ENCODE measurements at places on chromosomes 1 and 21.

DNA sequence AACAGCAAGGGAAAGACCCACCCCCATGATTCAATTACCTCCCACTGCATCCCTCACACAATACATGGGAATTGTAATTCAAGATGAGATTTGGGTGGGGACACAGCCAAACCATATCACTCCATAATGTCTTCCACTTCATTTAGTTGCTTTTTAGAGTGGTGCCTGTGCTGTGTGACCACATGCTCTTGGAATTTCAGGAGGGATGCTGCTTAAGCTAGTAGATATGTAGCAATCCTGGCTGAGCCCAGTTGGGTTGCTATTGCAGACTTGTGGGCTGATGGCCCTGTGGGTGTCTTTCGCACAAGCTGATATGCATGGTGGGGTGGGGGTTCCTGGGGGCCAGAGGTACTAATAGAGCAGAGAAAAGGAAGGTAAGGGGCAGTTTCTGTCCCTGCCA is 160.4 kb upstream of the SYT6 start:
- no peak for DNase-seq

DNA sequence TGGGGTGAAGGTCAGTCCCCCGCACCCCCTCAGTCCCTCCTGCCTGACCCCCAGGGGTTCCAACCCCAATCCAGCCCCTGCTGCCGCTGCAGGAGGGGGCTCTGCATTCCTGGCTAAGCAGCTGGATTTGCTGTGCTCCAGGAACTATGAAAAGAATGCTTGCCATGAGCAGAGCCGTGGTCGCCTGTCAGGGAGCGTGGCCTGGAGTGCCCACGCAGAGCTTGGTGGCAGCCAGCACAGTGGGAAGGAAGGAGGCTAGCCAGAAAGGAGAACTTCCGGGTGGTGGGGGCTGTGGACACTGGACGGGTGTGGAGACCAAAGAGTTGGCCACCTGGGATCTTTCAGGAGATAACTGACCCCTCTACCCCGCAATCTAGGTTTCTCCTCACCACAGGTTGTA is 5.6 kb downstream of the COL8A2 start:
- DNase-seq: no peak

DNA sequence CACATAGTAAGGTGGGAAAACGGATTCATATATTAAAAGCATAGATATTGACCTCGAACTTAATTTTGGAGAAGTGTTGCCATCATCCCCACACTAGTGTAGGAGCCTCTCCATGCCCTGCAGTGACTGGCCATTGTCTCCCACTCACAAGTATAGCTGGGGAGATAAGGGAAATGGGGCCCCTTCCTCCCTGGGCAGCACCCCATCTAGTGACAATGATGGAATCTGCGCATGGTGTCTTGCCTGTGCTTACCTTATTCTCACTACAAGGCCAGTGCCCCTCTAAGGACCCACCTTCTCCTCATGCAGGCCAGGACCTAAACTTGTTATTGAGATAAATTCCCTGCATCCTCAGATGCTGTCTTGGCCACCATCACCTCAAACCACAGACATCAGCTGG is 374.9 kb downstream of the NTNG1 start:
- no peak for DNase-seq

DNA sequence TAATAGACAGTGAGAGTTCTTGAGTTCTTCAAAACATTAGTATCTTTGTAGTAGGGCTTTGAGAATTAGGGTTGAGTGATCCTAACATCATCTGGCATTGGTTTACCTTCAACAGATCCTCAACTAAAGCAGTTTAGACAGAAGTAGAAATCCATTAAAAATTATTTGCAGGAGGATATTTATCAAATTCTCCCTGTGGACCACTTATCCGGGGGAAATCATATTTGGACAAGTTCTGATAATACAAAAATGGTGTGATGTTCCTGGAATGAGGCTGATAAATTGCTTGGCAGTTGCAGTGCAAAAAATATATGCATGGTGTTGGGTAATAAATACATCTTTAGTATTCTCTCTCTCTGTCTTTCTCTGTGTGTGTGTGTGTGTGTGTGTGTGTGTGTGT is 115.1 kb upstream of the CHODL start:
- no peak for DNase-seq

- DNase-seq: no peak
These were observed 72.4 kb downstream of the CLCA4 start for GRCh38 chr1:86619313-86619712.

GRCh38 chr1:248625971-248626370 is 8.9 kb downstream of the OR2T11 start:
- no peak for DNase-seq

DNA sequence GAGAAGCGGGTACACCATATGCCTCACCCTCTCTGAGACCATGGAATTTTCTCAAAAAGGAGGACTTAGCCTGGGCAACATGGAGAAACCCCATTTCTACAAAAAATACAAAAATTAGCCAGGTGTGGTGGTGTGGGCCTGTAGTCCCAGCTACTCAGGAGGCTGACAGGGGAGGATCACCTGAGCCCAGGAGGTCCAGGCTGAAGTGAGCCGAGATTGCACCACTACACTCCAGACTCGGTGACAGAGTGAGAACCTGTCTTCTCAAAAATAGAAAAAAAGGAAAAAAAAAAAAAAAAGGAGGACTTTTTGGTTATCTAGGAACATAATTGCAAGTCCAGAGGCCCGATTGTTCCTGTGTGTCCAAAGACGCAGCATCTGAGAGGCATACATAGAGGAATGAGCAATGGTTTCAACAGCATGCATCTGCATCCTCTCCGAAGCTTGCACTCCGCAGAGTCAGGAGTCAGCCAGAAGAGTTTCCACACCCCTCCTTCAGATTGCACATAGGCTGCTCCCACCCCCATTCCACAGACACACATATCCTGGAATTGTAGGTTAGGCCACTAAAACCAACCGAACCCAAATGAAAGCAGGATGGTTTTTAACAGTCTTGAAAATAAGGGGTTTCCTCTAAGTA is 2.5 kb upstream of the TBX15 start:
- DNase-seq: no peak

DNA sequence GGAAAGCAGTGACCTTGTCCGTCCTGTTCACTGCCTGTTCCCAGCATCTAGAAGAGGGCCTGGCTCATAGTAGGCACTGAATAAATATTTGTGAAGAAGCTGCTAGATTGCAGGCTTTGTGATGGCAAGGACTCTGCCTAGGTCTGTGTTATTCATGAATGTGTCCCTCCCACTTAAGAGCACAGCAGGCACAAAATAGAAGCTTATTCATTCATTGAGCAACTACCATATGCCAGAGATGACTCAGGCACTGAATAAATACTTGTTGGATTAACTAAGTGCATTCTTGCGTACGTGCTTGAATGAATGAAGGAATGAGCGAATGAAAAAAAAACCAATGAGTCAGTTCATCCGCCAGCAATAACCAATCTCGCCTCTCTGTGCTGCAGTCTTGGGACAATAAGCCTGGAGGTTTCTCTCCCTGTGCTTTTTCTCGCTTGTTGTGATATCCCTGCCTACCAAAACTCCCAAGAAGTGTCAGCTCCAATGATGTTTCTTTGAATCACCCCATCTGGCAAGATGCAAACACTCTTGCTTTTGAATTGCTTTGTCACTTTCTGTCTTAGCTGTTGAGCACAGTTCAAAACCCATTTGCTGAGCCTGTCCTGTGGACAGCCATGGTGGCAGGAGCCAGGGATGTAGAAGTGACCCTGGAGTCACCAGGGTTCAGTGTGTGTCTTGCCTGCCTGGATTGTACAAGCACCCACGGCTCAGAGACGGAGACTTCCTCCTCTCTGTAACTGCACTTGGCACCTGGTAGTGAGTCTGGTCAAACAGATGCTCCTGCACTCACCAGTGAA is 143.9 kb downstream of the KAZN start:
- DNase-seq: no peak

- no peak for DNase-seq
These were observed 380.4 kb downstream of the NPHP4 start for GRCh38 chr1:5611851-5612250.

- DNase-seq: no peak
These were observed 5.3 kb downstream of the CLCA2 start for GRCh38 chr1:86429122-86429725.

GRCh38 chr21:17513214-17514123 is 626 bp downstream of the CXADR start:
- no peak for DNase-seq

DNA sequence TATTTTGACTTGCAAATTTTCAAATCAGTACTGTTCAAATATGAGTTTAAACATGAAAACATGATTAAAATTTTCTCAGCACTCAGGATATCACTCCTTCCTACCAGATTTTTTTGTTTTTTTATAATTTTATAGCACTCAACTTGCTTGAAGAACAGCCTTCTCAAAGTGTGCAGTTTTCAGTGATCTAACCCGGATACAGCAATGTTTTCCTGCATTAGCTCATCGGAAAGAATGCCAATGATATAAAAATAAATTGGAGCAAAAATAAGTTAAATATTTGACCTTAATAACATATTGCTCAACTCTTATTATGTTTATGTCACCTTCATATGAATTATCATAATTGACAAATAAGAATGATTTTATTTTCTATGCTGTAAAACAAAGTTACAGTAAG is 766.8 kb downstream of the USP25 start:
- DNase-seq: no peak

- no peak for DNase-seq
These were observed 3.5 kb upstream of the RAP1GAP start for GRCh38 chr1:21672478-21673276.

- DNase-seq: no peak
These were observed 366.9 kb downstream of the TGFB2 start for GRCh38 chr1:218711884-218712674.

DNA sequence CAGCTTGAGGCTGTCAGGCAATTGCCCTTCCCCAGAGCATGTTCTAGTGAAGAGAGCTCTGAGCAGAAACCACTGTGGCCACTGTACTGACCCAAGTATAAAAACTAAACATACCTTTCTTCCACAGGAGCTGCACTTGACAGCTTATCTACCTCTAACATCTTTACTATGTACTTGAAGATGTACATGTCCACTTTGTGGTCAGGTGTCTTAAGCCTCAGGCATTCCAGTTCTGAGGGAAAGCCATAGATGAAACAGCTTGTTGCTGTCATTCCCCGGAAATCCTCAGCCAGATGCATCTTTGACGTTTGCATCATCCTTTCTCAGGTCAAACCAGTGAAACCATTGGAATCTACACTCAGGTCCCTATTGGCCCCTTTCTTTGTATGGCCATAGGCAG is 70.4 kb downstream of the CHRM3 start:
- DNase-seq: no peak

- no peak for DNase-seq
These were observed 7.1 kb upstream of the SSBP3 start for GRCh38 chr1:54413295-54413694.

DNA sequence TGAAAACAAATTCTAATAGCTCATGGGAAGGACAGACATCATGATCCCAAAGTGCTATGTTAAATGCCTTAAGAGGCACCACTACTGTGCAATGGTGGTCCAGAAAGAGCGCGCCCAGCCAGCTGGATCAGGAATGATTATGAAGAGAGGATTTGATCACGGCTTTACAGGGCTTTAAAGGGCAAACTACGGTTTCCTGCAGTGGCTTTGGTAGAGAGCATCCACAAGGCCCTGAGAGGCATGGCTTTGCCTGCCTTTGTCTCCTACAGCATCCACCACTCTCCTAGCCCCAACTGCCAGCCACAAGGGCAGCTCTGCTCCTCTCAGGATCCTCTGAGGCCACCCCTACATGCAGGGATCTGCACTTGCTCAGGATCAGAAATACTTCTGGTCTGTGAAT is 40.7 kb downstream of the ZNF281 start:
- DNase-seq: no peak

GRCh38 chr1:180934563-180934962 is 21.9 kb downstream of the KIAA1614 start:
- DNase-seq: no peak

DNA sequence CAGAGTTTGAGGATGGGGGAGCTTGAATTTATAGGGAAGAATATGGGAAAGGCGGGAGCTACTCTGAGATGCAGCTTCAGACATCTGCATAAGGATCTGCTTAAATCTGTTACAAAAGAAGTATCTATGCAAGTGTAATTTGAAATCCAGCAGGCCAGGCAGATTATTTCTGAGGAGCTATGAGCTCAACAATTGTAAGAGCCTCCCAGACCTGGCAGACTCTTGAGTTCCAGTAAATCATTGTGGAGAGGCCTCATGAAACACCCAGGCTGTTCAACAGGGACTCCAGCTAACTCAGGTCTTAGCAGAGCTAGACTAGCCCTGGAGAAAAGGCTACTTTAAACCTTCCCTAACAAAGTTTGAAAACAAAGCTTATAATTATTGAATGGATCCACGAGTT is 647.5 kb upstream of the CHRM3 start:
- no peak for DNase-seq

DNA sequence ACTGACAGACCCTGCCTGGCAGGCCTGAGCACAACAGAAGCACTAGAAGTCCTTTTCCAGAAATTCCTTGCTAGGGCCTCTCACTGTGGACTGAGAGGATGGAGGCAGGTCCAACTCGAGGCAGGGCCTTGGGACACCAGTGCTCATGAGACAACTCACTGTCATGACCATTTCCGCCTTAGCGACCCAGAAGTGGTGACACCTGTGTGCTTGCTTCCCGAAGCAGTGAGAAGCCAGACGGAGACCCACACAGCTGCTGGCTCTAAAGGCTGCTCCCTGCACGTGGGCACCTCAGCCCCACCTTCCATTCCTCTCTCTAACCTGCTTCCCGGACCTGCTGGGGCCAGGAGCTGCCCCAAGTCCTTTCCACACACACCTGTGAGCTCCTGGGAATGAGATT is 33.0 kb downstream of the KCNC4 start:
- DNase-seq: no peak

GRCh38 chr1:161840363-161840762 is 74.2 kb downstream of the ATF6 start:
- no peak for DNase-seq

DNA sequence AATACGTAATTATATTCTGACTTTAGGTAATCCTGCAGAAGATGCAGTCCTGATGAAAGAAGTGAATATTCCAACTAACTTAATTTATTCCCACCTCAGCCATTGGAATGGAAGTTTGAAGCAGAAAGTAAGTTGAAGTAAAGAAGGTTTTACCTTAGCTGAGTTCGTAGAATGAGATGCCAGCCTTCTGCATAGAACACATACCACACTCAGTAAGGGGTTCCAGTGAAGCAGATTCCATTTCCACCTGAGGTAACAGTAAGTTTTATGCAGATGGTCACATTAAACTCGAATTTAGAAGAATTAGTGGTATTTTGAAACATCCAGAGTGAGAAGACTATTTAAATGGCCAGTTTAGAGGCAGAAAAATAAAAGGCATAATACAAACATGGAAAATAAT is 20.2 kb downstream of the RBM11 start:
- no peak for DNase-seq

DNA sequence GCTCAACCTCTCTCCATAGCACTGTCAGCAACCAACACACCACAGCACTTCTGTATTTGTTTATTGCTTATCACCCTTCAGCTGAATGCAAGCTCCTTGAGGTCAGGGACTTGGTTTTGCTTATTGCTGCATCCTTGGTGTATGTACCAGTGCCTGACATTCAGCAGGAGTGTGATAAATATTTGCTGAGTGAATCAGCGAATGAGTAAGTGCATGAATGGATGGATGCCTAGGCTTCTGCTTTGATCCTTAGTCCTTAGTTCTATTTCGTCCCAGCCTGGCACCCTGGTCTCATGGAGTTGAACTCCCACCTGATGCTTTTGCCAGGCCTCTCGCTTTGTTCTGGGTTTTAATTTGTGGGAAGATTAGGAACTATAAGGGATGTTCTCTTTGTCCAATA is 88.2 kb downstream of the ZSCAN20 start:
- no peak for DNase-seq

GRCh38 chr21:42405064-42406013 is 1.6 kb downstream of the UBASH3A start:
- no peak for DNase-seq

- no peak for DNase-seq
These were observed 30.5 kb upstream of the NRIP1 start for GRCh38 chr21:15095326-15095725.

GRCh38 chr1:184790642-184791549 is 36.2 kb upstream of the EDEM3 start:
- DNase-seq: no peak

Data from stimulated activated CD4-positive, alpha-beta T cell treated with anti-CD3 and anti-CD28 coated beads, Interleukin-1b, Interleukin-23, amount 100 ng/mL, for 1 hour (primary cell).